Aorta (tissue), 5 donors: ENCODE measurements at places on chromosomes 4 and X. TPM values are rescaled to one million over a fixed set of nuclear protein-coding genes. Genes with fewer than 3 reads are reported as not detected.

The CXCL5 gene
- 0.57 TPM for total RNA-seq

The ZMAT1 gene
- total RNA-seq: 9.0 TPM

The DGKK gene
- not detected for total RNA-seq

The RHOH gene
- total RNA-seq: 4.1 TPM

The CTAG1B gene
- not detected for total RNA-seq

- no peak for DNase-seq
Observed at GRCh38 chr4:105197777-105198176, 51.1 kb downstream of the TET2 start.

DNA sequence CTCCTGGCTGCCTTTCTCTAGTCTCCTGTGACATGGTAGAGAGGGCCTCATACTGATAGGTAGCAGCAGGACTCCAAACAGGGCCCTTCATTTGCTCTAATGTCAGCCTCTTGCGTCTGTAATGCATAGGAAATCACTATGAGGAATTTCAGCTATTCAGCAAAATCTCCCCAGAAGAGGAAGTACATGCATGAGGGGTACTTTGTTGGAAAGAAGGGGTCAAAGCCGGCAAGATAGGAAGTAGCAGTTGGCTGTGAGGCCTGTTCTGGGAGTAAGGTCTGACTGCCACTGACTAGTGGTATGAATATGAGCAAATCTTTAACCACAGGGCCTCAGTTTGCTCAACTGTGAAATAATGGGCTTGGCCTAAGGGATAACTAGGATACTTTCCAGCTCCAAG lies 283.2 kb downstream of the ARHGAP10 start:
- no peak for DNase-seq

DNA sequence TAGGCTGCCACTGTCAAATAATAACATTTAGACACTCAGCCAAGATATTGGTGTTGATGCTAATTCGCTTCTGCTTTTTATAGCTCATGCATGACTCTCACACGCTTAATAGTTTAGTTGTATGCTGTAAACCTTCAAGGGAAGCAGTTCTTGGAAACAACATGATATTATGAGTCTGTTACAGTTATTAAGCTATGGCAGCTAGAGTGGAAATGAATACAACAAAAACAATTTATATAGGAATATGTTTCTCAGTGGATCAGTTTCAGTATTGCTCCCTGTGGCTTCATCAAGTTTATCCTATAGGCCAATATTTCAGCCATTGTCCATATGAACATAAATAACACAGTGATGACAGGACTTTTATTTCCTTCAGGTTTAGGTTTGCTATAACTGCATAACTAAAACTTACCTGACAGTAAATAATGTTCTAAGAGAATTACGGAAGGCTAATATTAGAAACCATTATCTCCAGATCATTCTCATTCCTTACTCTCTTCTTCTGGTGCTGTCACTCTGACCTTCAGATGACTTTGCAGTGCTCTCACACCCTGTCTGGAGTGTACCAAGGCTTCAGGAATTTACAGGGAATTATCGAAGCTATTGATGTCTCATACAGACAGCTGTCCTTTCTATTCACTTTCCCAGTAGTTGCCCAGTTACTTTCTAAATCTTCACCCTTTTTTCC lies 555.0 kb downstream of the ANKRD50 start:
- DNase-seq: no peak

DNA sequence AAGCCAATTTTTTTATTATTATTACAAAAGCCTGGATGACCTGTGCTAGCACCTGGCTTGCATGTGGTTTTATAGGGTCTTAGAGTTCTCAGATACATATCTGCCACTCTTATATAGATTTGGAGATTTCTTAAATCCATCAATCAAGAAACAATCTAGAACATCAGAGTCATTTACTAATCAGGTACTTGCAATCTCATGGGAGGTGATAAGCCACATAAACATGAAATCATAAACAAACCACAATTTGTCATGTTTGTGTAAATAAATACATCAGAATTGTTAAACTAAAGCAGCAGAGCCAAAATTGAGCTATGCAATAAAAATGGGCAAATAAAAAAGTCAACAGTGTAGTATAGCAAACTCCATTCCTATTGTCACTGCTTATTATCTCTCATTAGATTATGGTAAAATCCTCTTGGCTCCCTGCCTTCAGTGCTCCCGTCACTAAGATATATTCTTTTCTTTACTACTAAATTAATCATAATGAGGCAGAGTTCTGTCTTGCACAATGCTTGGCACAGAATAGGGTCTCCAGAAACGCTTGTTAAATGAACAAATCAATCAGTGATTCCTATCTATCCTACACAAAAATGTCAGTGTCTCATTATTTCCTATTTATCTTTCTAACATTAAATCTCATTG lies 108.7 kb upstream of the TTC29 start:
- no peak for DNase-seq
